ENCODE measurements at places on chromosomes 7 and 10. TPM values are rescaled to one million over a fixed set of nuclear protein-coding genes. Genes with fewer than 3 reads are reported as not detected.

- no peak for DNase-seq
Observed at GRCh38 chr10:101066896-101067355, 5.1 kb downstream of the KAZALD1 start.

The TAS2R41 gene
- polyA plus RNA-seq = not detected

The NUTM2B gene
- polyA plus RNA-seq = 2.7 TPM

- DNase-seq = no peak
Observed at GRCh38 chr7:43460733-43461348, 122.1 kb upstream of the STK17A start.

The GJD4 gene
- polyA plus RNA-seq = not detected

DNA sequence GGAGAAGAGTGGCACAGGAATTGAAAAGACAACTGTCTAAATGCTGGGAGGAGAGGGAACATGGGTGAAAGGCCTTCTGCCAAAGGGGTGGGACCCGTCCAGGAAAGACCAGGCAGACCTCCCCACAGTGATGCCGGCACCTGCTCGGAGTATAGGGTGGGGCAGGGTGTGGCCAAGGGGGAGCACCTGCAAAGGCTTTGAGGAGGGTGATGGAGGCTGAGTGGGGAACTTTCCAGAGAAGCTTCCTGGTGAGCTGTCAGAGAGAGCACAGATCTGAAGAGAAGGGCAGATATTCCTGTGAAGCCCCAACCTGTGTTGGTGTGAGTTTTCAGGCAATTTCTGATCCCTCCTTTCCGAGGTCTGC is 263.4 kb upstream of the GRB10 start:
- DNase-seq = no peak
